ENCODE measurements at places on chromosomes 7 and 10.

DNA sequence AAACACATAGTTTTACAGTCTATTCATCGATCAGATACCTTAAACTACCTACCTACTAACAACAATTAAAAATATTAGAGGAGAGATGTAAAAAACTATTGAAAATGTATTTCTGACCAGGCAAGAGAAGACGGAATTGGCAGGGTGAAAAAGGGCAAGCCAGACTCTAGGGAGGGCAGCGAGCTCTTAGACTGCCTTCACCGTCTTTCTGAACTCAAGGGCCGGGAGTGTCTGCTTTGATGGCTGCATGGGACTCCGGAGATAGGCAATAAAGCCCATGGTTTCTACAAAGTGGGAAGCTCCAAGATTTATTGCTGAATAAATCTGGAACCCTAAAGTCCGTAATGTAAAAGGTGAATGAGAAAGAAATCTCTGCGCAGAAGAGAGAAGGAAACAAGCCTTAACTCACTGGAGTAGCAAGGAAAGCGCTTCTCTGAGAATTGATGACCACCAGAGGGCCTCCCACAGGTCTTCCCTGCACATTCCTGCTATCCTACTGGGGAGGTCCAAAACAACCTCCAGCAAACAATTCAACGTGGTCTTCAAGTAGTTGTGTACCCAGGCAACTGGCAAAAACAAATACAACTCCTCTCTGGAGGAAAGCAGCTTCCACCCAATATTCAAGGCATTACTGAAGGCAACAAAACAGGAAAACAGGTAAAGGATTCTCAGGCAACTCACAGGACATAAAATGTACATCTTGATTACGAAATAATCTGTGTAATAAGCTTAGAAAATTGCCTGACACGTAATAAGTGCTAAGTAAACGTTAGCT, 181.3 kb downstream of the SDK1 start:
- DNase-seq = no peak

DNA sequence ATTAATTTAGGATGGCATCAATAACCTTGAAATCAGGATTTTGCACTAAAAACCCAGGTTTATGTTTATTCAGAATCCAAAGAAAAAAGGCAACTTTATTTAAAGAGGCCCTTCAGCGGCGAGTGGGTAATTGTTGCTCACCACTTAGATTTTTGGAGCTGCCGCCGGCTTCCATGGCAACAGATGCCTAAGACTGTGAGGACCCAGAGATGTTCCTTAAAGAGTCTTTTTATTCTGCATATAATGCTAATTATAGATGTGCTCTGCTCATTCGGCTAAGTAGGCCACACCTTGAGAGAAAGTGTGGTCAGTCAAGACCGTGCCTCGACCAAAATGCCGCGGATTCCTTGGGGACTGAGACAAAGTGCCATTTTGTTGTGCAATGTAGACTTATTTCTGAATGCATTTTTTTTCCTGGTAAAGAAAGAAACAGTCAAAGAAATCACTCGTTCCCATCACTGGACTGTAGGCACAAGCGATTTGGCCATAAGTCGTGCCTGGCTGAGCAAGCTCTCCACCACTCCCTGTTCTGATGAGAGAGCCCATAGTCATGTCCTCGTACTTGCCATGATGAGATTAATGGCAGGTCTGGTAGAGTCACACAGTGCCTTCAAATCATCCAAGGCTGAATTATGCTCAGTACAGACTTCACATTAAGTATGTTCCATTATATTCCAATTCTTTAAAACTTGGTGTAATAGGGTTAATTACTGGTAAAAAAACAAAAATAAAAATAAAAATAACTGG, 21.4 kb upstream of the MGMT start:
- no peak for DNase-seq

DNA sequence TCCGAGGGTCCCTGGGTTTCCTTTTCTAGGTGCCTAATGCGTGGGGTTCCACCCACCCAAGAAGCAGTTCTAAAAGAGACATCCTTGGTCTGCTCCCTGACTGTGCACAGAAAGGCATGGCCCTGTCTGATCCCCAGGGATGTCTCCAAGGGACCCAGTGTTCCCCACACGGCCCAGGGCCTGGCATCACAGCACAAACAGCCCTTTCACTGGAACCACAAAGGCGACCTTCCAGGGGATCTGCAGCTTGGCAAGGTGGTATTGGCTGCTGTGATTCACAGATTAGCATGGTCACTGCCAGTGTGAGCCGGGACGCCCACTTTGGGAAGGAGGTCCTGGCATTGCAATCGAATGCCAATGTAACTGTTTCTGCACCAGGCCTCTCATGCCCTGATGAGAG, 6.4 kb downstream of the KCNMA1 start:
- no peak for DNase-seq

DNA sequence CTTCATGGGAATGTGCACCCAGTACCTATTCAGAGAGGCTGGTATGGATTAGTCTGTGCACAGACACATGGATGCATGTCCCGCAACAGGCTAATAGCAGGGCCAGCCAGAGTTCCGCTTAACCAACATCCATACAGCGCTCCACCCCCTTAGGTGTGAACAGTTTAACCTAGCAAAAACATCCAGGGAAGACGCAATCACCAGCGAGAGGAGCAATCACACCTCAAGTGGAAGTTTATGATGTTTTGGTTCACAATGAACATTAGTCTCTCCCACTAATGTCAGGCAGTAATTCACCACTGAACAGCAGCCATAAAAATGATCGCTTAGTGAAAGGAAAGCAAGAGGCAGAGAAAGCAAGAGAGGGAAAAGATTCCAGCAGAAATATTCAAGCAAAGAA, 91.1 kb downstream of the PLXNA4 start:
- DNase-seq = no peak

GRCh38 chr7:132872034-132872433, 209.9 kb downstream of the CHCHD3 start:
- no peak for DNase-seq

DNA sequence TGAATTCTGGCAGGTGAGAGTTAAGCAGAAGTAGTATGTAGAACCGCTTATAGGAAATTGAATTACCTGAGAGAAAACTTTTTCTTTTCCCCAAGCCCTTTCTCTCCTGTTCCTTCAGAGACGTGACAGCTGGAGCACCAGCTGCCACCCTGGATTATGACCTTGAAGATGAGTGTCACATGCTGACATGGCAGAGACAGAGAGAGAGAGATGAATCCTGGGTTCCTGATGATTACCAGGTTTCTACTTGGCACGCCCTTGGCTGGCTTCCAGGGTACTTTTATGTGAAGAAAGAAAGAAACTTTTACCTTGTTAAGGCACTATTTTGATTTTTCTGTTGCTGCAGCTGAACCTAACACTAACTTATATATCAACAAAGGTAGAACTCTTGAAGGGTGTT, 99.9 kb downstream of the GPR26 start:
- DNase-seq = no peak

DNA sequence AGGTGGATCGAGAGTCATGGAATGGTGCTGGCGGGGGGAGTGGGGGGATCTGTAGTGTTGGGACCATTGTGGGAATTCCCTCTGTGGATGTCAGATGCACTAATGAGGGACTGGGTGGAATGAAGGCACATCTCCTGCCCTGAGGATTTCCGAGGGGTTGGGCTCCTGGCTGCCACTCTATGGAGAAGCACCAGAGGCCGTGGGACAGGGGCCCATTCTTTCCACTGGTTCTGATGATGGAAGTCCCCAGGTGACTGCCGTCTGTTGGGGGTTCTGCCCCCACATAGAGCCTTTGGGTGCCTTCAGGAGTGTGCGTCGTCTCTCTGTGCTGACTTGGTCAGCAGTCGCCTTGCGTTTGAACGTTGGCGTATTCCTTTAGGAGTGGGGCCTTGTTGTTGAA, 202.9 kb downstream of the GLRX3 start:
- DNase-seq = no peak

GRCh38 chr7:155496267-155497005, 38.5 kb downstream of the EN2 start:
- no peak for DNase-seq

- no peak for DNase-seq
These were observed 6.4 kb downstream of the KNDC1 start for GRCh38 chr10:133166504-133166827.

DNA sequence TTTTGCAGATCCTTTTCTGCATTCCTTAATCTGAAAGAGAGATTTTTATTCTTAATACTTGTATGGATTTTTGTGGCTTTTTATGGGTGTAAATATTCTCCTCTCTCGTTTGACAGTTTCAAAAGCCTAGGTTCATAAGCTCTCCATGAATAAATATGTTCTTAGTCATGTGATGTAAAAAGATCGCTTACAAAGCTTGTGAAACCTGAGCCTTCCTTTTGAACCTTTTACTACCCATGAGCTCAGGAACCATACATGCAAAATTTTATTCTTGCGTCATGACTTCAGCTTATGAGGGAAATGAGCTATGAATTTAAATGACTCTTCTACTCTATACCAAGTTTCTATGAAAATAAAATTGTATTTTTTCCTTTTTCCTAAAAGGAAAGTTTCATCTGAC, 98.7 kb downstream of the POLL start:
- DNase-seq = no peak

DNA sequence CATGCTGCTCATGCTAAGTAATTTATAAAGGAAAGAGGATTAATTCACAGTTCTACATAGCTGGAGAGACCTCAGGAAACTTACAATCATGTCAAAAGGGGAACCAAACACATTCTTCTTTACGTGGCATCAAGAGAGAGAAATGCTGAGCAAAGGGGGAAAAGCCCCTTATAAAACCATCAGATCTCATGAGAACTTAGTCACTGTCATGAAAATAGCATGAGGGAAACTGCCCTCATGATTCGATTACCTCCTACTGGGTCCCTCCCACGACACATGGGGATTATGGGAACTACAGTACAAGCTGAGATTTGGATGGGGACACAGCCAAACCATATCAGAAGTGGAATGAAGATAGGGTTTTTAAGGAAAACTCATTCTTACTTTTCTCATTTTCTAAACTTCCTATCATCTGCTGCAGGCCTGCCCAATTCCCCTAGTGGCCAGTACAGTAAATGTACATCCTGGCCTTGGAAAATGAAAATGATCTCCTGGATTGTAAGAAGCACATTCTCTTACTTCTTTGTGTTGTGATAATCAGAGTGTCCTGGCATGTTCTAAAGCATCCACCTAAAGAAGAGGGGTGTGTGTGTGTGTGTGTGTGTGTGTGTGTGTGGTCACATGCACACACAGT, 421.5 kb downstream of the LRMDA start:
- DNase-seq = no peak

- DNase-seq = no peak
These were observed 46.4 kb upstream of the ZNF138 start for GRCh38 chr7:64747802-64748201.
